Activated CD4-positive, CD25-positive, alpha-beta regulatory T cell (primary cell): ENCODE measurements at places on chromosomes 4 and X.

DNA sequence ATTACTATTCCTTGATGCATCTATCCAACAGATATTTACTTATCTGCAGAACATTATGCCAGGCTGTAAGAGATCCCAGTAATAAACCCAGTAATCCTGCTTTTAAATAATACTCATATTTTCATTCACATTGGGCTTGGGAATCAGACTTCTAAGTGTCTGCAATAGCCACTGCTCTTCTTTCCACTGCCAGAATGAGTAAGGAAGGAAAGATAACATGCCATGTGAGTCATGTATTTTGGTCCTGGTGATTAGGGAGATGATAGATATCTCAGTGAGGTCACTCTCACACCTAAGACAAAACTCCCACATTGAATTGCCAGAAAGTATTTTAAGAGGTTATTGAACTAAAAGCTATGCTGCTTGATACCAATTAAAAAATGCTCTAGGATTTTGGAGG is 13.9 kb upstream of the HEPH start:
- no peak for DNase-seq

GRCh38 chr4:2172627-2173231 is 69.2 kb downstream of the HAUS3 start:
- DNase-seq = no peak

GRCh38 chr4:99029852-99030251 is 34.3 kb downstream of the METAP1 start:
- DNase-seq = no peak

GRCh38 chr4:94577136-94577535 is 125.4 kb downstream of the PDLIM5 start:
- DNase-seq = no peak

DNA sequence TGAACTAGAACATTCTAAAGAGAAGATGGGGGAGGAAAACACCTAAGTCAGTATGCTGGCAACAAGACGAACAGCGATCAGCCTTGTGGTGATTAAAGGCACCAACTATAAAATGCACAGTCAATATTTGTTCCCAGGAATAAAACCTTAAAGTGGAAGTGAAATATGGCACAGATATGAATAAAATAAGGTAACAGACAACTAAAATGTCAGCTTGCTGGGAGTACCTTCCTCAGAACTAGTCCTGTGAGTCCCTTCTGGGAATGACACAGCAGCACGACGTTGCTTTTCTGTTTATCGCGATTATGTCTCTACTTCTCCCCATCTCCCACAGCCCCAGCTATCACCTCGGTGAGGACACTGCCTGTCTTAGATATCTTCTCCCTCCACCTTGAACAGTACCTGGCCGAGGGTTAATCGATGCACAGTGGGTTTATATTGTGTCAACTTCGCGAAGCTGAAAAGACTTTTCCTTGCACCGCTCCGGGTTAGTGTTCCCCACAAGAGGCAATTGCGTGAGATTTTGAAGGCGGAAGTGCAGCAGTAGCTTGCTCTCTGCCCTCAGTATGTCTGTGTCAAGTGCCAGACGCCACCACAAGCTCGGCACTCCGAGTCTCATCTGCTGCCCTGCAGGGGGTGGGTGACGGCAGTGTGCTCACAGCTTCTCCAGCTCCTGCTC is 17.4 kb downstream of the MTNR1A start:
- no peak for DNase-seq

- DNase-seq = no peak
Observed at GRCh38 chr4:140688711-140689598, 67.2 kb downstream of the TBC1D9 start.

DNA sequence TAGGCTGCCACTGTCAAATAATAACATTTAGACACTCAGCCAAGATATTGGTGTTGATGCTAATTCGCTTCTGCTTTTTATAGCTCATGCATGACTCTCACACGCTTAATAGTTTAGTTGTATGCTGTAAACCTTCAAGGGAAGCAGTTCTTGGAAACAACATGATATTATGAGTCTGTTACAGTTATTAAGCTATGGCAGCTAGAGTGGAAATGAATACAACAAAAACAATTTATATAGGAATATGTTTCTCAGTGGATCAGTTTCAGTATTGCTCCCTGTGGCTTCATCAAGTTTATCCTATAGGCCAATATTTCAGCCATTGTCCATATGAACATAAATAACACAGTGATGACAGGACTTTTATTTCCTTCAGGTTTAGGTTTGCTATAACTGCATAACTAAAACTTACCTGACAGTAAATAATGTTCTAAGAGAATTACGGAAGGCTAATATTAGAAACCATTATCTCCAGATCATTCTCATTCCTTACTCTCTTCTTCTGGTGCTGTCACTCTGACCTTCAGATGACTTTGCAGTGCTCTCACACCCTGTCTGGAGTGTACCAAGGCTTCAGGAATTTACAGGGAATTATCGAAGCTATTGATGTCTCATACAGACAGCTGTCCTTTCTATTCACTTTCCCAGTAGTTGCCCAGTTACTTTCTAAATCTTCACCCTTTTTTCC is 555.0 kb downstream of the ANKRD50 start:
- DNase-seq = no peak
